ENCODE measurements at places on chromosomes 1 and 21. TPM values are rescaled to one million over a fixed set of nuclear protein-coding genes. Genes with fewer than 3 reads are reported as not detected.

FCMR gene
- 5.1 TPM for total RNA-seq

AMPD1 gene
- total RNA-seq, result not detected

MIXL1 gene
- not detected for total RNA-seq

FAM177B gene
- not detected for total RNA-seq

PTPN22 gene
- total RNA-seq, result not detected

SPRR1B gene
- total RNA-seq, result not detected

PRRX1 gene
- total RNA-seq, result not detected

SPATA45 gene
- total RNA-seq, result not detected

LRRC38 gene
- total RNA-seq, result not detected

ADAMTS4 gene
- total RNA-seq, result not detected

RIMS3 gene
- 1.0 TPM for total RNA-seq

CDC14A gene
- total RNA-seq, result 2.0 TPM

RBP7 gene
- 5.6 TPM for total RNA-seq

CNIH3 gene
- total RNA-seq, result 0.66 TPM

OR2L13 gene
- not detected for total RNA-seq

GUCA2A gene
- total RNA-seq, result not detected

PLA2G2D gene
- not detected for total RNA-seq

CAP1 gene
- total RNA-seq, result 312 TPM

DNAJC28 gene
- total RNA-seq, result 0.48 TPM

NBPF4 gene
- total RNA-seq, result 0.15 TPM

INAVA gene
- 39.8 TPM for total RNA-seq

AMIGO1 gene
- 1.3 TPM for total RNA-seq

KCNK2 gene
- total RNA-seq, result not detected

AKNAD1 gene
- total RNA-seq, result 2.2 TPM

Measured in A549 treated with Hydrocortisone at 1 μM for 4 hours (cell line).